ENCODE measurements at places on chromosomes 2 and 18. TPM values are rescaled to one million over a fixed set of nuclear protein-coding genes. Genes with fewer than 3 reads are reported as not detected.

The DLX2 gene
- total RNA-seq, result not detected

The AQP12A gene
- total RNA-seq, result not detected

The ARHGAP28 gene
- 3.6 TPM for total RNA-seq

The AFF3 gene
- total RNA-seq, result 0.19 TPM

The CCL20 gene
- total RNA-seq, result 0.49 TPM

The OR6B2 gene
- not detected for total RNA-seq
